ENCODE measurements at places on chromosomes 7 and 10. TPM values are rescaled to one million over a fixed set of nuclear protein-coding genes. Genes with fewer than 3 reads are reported as not detected.

Gene ANKRD2
- total RNA-seq, result not detected

Gene RBM33
- 26.1 TPM for total RNA-seq

Gene SLC18A3
- total RNA-seq, result 0.12 TPM

Gene RET
- total RNA-seq, result 9.8 TPM

GRCh38 chr7:152076940-152077933 lies 51.8 kb downstream of the GALNT11 start:
- H3K27me3 ChIP-seq, result no peaks in the 10 kb centered on the region
- no peaks in the 10 kb centered on the region for H3K36me3 ChIP-seq
- DNase-seq, result no peak

DNA sequence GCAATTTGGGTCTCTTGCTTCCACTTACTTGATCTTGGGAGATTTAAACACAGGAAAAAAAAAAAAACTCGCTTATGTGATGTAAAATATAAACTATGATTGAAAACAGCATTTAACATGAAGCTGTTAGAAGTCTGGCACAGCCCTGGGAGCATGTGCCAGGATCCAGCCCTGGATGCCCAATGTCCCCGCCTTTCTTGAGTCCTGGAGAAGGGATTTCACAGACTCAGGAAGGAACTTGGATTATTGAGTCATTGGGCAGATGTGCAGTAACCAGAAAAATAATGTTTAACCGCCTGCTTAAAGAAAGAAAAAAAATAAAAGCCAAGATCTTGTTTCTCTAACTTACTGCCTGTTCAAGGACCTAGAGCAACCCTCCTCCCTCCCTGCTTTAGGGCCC lies 3.7 kb upstream of the JCAD start:
- no peak overlapping the region for H3K27ac ChIP-seq
- peaks cover 24% of the 10 kb centered on the region for H3K27me3 ChIP-seq
- peaks cover 8% of the 10 kb centered on the region for H3K4me1 ChIP-seq
- H3K36me3 ChIP-seq, result no peaks in the 10 kb centered on the region
- no peak overlapping the region for H3K4me3 ChIP-seq

DNA sequence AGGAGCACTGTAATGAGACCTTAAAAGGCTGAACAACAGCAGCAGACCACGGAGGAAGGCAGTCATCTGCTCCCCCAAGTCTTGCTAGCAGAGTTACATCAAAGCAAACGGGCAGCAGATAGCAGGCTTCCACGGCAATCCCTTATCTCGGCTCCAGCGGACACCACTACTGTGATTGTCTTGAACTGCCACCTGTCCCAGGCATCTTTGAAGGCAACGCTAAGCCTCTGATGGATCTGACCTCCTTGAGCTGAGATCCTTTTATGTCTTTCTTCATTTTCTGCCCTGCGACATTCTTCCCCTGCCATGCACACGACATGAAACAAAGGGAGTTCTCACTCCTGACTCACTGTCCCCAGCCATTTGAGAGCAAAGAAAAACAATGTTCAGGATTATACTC lies 111.7 kb downstream of the GLI3 start:
- H3K27me3 ChIP-seq, result no peaks in the 10 kb centered on the region
- no peak overlapping the region for H3K27ac ChIP-seq
- H3K4me3 ChIP-seq, result no peak overlapping the region

- no peak overlapping the region for H3K27ac ChIP-seq
- H3K4me1 ChIP-seq, result peaks cover 5% of the 10 kb centered on the region
- H3K4me3 ChIP-seq, result no peak overlapping the region
- DNase-seq, result no peak
Measured at GRCh38 chr10:124632566-124632965, 111.6 kb downstream of the FAM53B start.

Gene FHIP2A
- total RNA-seq, result 13.7 TPM

GRCh38 chr7:4939971-4940728 lies 18.8 kb downstream of the MMD2 start:
- H3K27ac ChIP-seq, result no peak overlapping the region
- no peak overlapping the region for H3K4me3 ChIP-seq

Gene FAM25G
- total RNA-seq, result not detected
